ENCODE measurements at places on chromosomes 12 and 14. TPM values are rescaled to one million over a fixed set of nuclear protein-coding genes. Genes with fewer than 3 reads are reported as not detected.

FKBP11 gene
- polyA plus RNA-seq, result 36.7 TPM

ANKS1B gene
- 3.5 TPM for polyA plus RNA-seq

DAO gene
- 0.07 TPM for polyA plus RNA-seq

PTHLH gene
- 0.30 TPM for polyA plus RNA-seq

PYM1 gene
- polyA plus RNA-seq, result 57.9 TPM

SOX5 gene
- 0.64 TPM for polyA plus RNA-seq

ACOT6 gene
- polyA plus RNA-seq, result 0.05 TPM

PLA2G1B gene
- polyA plus RNA-seq, result 1.5 TPM

PRH2 gene
- polyA plus RNA-seq, result 1.1 TPM

EML5 gene
- polyA plus RNA-seq, result 0.57 TPM

PTCSC3 gene
- polyA plus RNA-seq, result not detected

CAPZA3 gene
- 0.05 TPM for polyA plus RNA-seq

CYP46A1 gene
- 0.62 TPM for polyA plus RNA-seq

CPNE8 gene
- 13.4 TPM for polyA plus RNA-seq

FIGNL2 gene
- 0.52 TPM for polyA plus RNA-seq

SLC7A7 gene
- 16.7 TPM for polyA plus RNA-seq

SMCO2 gene
- polyA plus RNA-seq, result 2.6 TPM

RFX4 gene
- polyA plus RNA-seq, result 0.23 TPM

KRT79 gene
- polyA plus RNA-seq, result 25.8 TPM

PYGL gene
- polyA plus RNA-seq, result 27.5 TPM

CCDC196 gene
- not detected for polyA plus RNA-seq

RHOJ gene
- polyA plus RNA-seq, result 6.0 TPM

ADAM21 gene
- 0.09 TPM for polyA plus RNA-seq

CDH24 gene
- polyA plus RNA-seq, result 7.0 TPM
